Activated naive CD4-positive, alpha-beta T cell treated with anti-CD3 and anti-CD28 coated beads, Interleukin-2, amount 50 U/mL, for 72 hours (primary cell): ENCODE measurements at places on chromosomes 6 and 20.

GRCh38 chr6:32972353-32973143 lies 4.2 kb downstream of the BRD2 start:
- peak; percentile 80 for DNase-seq

DNA sequence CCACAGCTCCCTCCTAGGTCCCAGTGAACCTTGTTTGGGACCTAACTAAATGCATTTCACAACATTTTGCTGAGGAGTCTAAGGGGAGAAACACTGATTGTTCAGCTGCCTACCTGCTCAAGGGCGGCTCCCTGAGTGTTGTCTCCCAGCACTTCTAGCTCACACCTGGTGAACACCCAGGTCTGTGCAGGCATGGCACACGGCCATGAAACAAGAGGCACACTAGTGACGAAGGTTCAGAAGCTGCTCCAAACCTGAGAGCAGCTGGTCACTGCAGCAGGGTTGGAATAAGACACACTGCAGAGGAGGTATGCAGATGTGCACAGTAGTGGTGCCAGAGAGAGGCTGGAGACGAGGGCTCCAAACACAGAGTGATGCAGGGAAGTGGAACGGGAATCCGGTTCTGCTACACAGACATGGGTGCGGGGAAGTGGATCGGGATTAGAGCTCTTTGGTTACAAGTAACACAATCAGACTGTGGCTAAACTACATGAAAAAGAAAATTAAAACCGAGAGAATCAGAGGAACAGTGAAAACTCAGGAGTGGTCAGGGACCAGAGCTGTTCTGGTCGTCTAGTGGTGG lies 486.1 kb upstream of the CDH4 start:
- DNase-seq, result no peak

- DNase-seq, result no peak
These were observed 92.6 kb downstream of the JARID2 start for GRCh38 chr6:15338476-15338875.

DNA sequence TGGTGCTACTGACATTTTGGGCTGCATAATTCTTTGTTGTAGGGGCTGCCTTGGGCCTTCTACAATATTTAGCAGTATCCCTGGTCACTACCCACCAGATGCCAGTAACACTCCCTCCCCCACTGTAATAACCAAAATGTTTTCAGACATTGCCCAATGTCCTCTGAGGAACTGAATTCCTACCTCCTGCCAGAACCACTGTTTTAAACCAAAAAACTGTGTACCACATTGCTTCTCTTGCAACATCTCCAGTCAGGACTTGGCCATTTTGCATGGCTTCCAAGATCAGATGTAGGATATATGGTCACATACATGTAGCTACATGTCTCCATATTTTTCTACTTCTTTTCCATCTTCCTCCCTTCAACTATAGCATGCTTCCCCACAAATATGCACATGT lies 97.4 kb upstream of the IFNGR1 start:
- no peak for DNase-seq

DNA sequence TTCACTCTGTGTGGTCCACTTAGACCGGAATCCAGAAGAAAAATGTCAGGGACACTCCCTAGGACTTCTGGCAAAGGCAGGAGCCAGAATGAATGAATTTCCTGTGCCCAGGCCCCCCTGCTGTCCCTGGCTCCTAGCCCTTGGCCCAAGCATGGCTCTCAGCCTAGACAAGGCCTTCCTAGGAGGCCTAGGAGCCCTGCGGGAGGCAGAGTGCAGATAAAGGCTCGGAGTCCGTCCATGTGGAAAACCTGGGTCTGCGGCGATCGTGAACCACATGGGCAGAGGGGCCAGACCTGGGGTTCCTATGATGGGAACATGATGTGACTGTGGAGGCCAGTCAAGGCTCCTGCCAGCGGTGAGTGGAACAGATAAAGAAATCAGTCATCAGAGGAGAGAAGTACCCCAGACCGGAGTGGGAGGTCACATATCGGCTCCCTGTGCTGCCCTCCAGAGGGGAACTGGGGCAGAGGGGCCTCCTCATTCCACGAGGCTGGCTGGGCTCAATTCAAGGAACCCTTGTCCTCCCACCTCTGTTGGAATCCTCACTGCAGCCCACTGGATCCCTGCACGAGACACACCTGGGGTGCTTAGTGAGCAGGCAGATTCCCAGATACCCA lies 5.9 kb upstream of the VSTM2L start:
- DNase-seq, result no peak

GRCh38 chr6:167750956-167751358 lies 75.8 kb upstream of the AFDN start:
- DNase-seq, result no peak
